Activated naive CD4-positive, alpha-beta T cell treated with Interleukin-2 at 50 U/mL for 16 hours (primary cell): ENCODE measurements at places on chromosomes 6 and 20.

DNA sequence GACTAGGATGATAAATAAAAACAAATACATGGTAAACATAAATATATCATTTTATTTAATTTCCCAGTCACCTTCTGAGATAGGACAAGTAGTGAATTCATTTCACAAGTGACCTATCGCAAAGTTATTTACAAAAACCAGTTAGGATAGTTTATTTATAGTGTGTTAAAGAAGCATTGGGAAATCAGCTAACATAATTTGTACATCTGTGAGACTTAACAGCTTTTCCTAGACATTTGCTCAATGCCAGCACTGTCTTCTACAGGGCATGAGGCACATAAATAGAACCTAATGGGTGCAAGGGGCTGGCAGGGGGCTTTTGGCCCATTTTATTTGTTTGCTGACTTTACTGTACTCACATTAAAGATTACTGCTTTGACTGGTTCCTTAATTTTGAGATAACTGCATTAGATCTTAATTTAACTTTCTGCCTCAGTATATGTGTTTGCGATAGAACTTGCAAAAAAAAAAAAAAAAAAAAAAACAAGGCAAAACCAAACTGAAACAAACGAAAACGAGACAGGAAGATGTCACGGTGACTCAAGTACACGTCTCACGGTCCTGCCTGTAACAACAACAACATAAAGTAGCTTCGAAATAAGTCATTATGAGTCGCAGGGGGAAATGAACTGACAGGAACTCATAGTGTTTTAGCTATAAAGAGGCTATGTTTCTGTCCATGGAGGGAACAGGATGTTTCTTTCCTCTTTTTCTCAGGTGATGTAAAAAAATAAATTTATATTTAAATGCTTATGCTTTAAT is 133.7 kb upstream of the GMDS start:
- no peak for DNase-seq

GRCh38 chr6:87357479-87358196 is 13.0 kb downstream of the C6orf163 start:
- DNase-seq, result no peak

- DNase-seq, result no peak
Measured at GRCh38 chr6:56527934-56528333, 114.8 kb downstream of the DST start.

DNA sequence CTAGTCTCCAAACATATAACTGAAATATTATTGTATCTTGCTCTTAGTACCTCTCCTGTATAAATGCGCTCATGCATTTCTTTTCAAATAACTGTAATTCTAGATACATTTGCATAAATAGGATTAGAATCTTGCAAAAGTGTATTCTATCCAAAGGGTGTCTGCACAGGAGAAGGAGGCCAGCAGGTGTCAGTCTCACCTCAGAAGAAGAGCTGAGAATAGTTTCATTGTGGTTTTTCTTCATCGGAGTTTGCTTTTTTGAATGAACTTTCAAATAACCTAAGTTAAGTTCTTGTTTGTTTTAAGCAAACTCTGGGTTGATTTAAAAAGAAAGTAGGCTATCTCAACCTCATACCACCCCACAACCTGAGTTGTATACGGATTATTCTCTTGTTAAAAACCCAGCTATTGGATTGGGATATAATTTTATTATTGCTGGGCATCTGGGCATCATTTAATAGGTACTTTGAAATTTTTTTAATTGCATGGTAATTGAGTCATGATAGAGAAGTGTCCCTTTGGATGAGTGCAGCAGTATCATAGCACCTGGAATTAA is 125.0 kb upstream of the MLIP start:
- DNase-seq, result no peak

- no peak for DNase-seq
Measured at GRCh38 chr20:58709703-58710039, 17.1 kb downstream of the NPEPL1 start.
